ENCODE measurements at places on chromosomes 6 and 20.

DNA sequence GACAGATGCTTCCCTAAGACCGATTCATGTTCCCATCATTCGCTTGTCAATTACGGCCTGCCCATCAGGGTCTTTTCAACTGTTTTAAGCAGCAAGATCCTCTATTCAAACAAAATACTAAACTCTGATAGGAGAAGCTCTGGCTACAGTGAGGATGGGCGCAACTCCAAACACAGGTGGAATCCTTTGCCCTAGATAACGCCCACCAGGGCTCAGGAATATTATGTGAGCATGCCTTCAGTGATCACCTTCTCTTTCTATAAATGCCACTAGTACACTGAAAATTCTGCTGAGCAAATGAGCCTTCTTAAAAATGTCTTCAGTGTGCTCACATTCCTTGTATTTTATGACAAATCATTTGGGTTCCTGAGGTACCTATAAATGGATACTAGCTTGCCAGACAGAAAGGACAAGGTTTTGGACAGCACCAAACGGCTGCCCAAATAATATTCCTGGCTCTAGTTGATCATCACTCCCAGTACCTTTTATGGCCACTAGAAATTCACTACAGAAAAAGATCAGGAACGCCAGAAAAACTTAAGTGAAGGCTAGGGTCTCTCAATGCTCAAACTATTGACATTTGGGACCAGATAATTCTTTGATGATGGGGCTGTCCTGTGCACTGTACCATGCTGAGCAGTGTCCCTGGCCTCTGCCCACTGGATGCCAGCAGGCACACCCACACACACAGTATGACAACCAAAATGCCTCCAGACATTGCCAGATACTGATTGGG lies 13.1 kb downstream of the ZNF217 start:
- no peak for DNase-seq

DNA sequence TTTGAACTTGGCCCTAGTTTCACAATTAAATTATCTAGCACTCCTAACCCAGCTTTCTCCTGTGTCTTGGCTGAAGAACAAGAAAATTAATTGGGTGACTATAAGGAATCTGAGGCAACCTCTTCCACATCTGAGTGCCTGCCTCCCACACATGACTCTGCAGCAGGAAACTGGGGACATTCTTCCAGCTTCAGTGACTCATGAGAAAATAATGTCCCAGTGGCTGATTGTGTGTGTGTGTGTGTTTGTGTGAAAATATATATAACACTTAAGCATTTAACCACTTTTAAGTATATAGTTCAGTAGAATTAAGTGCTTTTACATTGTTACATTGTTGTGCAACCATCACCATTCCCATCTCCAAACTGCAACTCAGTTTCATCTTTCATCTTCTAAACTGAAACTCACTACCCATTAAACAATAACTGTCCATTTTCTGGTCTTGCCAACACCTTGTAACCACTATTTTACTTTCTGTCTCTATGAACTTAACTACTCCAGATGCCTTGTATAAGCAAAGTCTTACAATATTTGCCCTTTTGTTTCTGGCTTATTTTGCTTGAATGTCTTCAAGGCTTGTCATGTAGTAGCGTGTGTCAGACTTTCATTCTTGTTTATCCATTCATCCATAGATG lies 8.7 kb downstream of the TRIM38 start:
- no peak for DNase-seq

DNA sequence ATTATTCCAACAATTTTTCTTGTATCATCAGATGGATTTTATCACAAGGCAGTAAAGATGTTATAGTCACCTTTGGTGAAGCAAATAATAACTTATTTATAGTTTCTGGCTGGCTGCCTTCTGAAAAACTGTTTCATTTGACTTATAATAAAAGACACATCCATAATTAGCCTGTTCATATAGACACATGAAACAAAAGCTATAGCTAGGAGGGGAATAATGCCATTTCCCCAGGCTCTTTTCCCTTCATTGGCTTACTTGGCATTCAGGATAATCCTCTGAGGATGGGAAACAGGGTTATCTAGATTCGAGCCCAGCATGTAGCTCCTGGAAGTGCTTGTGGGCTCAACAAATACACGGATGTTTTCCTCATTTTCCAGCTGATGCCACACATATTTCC lies 17.5 kb downstream of the MMP24 start:
- no peak for DNase-seq

DNA sequence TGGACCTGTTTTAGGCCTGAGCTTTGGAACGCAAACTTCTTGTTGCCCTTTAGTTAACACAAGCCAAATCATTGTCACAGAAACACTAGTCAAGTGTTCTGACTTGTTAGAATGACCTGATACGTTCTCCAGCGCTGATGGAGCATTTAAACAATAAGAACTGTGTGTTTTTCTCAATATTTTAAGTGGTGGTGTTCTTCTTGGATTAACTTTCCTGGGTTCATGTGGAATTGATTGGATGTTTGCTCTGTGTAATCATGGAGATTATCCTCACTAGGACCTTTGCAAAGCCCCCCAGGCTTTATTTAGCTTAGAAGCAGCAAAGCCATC lies 1.6 kb downstream of the LRRC1 start:
- DNase-seq = no peak

- DNase-seq = no peak
Observed at GRCh38 chr6:37851997-37852524, 32.5 kb downstream of the ZFAND3 start.

GRCh38 chr6:72819609-72820008 lies 197.7 kb downstream of the KCNQ5 start:
- no peak for DNase-seq

GRCh38 chr6:157169656-157170055 lies 153.7 kb downstream of the TMEM242 start:
- no peak for DNase-seq

DNA sequence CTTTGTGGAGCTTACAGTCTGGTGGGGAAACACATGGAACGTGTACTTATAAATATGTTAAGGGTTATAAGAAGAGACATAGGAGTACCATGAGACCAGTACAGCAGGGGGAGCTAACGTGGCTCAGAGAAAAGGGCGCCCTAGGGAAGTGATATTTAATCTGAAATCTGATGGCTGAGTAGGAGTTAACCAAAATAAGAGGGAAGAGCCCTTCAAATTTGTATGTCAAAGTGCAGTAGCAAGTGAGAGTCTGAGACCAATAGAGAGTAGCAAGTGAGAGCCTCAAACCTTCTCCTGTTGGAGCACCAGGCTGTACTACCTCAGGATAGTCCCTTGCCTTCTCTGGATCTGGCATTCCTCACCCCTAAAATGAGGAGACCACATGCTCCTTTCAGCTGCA lies 6.1 kb upstream of the PKIG start:
- DNase-seq = no peak

DNA sequence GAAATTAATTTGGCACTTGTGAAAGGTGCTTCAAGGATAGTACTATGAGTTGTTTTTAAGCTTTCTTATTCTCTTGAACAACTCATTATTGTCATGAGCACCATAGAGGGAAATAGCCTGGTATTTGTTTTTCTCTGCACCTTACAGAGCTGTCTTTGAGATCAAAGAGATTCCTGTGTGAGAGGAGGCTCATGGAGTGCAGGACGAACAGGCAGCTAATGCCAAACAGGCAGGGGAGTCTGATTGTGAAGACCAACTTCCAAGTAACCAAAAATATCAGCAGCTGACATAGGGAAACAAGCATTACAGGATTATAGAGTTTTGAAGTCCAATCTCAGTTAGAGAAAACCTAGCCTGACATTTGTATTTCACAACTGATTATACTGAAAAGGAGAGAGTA lies 110.6 kb upstream of the TENT5A start:
- no peak for DNase-seq

DNA sequence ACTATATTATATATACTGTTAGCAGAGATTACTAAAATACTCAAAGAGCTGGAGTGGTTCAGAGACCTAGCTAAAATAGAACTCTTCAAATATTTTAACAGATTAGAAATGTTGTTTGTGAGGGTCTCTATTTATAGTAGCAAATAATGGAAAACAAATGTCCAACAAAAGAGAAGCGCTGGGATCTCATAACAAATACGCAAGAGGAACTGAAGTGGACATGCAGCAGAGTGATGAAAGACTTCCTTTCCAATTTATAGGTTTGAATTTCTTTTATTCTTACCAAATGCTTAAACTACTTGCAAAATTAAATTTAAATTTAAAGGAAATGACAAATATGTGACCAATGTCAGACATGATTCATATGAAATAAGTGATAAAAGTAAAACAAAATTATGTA lies 49.9 kb downstream of the PIGU start:
- DNase-seq = no peak

DNA sequence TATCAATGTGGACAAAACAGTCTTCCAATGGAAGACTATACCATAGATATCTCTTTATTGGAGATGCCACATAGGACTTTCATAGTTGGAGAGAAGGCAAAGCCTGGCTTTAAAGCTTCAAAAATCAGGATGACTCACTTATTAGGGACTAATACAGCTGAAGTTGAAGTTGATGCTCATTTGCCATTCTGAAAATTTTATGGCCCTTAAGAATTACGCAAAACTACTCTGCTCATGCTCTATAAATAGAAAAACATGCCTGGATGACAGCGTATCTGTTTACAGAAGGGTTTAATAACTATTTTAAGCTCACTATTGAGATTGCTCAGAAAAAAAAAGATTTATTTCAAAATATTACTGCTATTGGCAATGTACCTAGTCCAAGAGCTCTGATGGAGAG lies 155.5 kb upstream of the DST start:
- no peak for DNase-seq

- DNase-seq = no peak
Observed at GRCh38 chr6:159261995-159262394, 92.8 kb downstream of the FNDC1 start.

DNA sequence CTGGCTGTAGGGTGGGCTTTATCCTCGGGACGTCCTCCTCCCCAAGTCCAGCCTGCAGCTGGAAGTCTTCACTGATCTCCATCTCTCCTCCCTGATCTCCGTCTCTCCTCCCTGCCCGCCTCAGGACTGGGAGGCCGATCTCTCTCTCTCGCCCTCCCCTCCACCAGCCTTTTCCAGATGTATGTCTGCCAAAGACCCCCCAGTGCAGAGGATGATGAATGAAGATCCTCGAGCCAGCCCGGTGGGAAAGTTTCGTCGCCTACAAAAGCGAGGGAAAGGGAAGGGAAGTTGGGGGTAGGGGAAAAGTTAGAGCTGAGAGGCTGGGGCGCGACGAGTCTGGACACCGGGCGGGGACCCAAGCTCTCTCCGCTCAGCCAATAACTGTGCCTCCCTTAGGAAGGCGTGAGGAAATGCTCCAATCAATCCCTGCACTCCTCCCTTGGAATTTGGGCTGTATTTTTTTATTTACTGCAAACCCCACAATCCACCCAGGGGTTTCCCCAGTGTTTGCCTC lies 595 bp upstream of the SRF start:
- DNase-seq = no peak

DNA sequence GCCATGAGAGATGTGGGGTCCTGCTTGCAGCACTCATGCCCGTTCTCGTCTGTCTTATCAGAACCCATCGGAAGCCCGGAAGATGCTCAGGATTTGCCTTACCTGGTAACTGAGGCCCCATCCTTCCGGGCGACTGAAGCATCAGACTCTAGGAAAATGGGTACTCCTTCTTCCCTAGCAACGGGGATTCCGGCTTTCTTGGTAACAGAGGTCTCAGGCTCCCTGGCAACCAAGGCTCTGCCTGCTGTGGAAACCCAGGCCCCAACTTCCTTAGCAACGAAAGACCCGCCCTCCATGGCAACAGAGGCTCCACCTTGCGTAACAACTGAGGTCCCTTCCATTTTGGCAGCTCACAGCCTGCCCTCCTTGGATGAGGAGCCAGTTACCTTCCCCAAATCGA lies 8.3 kb downstream of the PI16 start:
- DNase-seq = peak; percentile 69

GRCh38 chr6:8679823-8680222 lies 244.5 kb upstream of the SLC35B3 start:
- no peak for DNase-seq

GRCh38 chr6:140370976-140371870 lies 996.8 kb upstream of the CITED2 start:
- no peak for DNase-seq

GRCh38 chr6:11218538-11219399 lies 13.7 kb downstream of the NEDD9 start:
- DNase-seq = no peak

- DNase-seq = no peak
Observed at GRCh38 chr20:54212871-54213270, 5.0 kb downstream of the PFDN4 start.

GRCh38 chr6:40552941-40553340 lies 34.2 kb downstream of the LRFN2 start:
- DNase-seq = no peak

DNA sequence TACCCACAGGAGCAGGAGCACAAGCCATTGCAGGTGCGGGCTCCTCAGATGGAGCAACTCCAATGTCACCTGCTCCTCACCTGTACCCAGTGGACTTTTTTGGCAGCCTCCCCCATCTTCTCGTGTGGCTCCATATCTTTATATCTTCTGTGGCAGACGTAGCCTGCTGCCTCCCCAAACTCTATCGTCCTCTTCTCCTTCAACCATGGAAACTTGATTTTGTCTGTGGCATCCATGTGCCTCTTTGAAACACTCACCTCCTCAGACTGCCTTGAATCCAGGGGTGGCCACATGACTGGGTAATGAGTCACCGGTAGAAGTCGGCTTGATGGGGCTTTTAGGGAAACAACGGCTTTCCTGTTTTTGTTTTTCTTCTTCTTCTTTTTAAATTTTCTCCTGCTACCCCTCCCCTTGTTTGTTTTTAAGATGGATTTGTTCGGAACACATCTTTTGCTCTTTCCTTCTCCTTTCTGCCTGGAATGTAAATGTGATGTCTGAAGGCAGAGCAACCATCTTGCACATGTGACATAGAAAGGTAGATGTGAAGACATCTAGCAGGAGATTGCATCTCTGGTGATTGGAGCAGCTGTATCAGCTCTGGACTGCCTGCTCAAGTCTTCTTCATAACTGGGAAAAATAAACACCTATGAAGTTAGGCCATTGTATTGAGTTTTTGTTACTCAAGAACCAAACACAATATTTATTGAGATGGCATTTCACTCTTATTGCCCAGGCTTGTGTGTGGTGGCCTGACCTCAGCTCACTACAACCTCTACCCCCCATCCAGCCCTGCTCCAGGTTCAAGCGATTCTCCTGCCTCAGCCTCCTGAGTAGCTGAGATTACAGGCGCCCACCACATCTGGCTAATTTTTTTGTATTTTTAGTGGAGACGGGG lies 69.9 kb upstream of the DDR1 start:
- DNase-seq = peak; percentile 52

GRCh38 chr20:44495257-44495656 lies 19.6 kb downstream of the TTPAL start:
- no peak for DNase-seq
